M059J (cell line): ENCODE measurements at places on chromosomes 2 and 18. TPM values are rescaled to one million over a fixed set of nuclear protein-coding genes. Genes with fewer than 3 reads are reported as not detected.

GRCh38 chr2:240567137-240567871 lies 980 bp upstream of the RNPEPL1 start:
- DNase-seq, result no peak

DNA sequence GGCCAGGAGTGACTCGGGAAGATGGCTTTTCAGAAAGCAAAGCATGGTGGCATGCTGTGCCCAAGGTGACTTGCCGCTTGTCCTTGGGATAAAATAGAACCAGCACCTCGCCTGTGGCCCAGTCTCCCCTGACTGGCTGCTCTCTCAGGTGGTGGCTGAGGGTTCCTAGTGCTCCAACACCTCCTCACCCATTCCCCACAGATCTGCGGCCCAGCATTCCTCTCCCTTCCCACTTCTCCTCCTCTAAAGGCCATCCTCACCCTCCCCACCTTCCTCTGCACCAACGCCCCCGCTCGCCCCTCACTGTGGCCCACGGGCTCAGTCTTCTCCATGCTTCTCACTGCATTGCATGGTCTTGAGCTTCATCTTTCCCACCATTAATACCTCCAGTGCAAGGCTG lies 132.4 kb downstream of the PXDN start:
- DNase-seq, result no peak

- DNase-seq, result no peak
Measured at GRCh38 chr2:199105826-199106225, 351.9 kb downstream of the SATB2 start.

DNA sequence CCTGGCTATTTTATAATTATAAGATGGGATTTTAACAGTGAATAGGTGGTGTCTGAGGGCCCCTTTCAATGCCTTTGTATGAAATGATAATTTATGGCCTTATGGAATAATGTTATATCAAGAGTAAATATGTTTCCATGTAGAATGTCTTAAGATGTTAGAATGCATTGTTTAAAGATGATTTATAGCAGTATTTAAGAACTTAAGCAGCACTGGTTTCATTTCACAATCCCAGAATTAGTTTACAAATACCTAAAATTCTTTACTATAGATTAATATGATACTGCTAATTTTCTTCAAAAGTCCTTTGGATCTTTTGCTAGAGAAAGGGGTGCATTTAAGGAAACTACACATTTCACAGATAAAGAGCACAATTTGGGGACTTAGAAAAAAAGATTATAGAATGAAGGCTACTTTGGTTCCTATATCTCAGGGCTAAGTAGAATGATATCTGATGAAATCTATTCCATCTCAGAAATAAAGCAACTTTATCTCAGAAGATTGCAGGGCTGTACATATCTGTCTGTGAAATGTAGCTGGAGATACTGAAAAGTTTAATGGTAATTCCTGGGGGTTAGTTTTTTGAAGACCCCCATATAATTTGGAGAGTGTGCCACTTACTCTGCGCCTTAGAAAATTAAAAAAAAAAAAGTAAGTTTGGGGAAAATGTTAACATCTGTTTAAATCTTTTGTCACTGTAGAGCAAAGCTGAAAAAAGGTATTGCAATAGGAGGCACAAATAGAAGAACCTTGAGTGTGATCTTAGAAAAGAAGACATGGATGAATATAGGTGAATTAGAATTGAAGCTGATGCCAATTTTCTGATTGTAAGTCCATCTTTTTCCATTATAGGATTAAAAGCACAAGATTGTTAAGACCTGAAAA lies 123.4 kb downstream of the GULP1 start:
- DNase-seq, result no peak

- DNase-seq, result no peak
Measured at GRCh38 chr2:114754907-114755563, 312.6 kb downstream of the DPP10 start.

DNA sequence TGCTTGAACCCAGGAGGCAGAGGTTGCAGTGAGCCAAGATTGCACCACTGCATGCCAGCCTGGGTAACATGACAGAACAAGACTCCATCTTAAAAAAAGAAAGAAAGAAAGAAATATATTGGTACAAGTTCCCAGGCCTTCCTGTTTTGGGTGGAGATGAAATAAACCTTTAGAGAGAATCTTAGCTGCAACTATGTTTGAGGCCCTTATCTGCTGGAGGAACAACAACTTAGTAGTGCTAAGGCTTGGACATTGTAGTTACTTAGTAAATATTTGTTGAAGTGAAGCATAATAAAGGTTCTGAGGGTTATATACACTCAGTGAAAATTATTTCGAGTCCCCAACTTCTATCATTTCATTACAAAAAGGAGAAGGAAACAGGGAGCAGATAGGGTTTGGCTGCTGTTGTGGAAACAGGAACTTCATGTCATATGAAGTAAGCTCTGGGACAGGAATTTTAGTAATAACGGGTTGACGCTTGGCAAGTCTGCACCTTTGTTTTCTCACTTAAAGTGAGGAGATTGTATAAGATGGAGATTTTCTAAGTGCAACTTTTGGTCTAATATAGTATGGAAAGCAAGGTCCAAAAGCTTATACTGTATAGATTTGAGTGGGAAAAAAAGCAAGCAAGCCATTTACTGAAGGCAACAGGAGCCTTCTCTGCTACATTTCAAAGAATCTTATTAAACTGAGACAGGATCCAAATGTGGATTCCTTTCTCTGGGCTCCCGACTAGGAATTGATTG lies 40.0 kb upstream of the AGPS start:
- DNase-seq, result no peak

- DNase-seq, result no peak
Measured at GRCh38 chr2:71850306-71850801, 297.3 kb downstream of the CYP26B1 start.

- peak; percentile 96 for DNase-seq
Measured at GRCh38 chr18:55509631-55510324, 78.2 kb downstream of the TCF4 start.

DNA sequence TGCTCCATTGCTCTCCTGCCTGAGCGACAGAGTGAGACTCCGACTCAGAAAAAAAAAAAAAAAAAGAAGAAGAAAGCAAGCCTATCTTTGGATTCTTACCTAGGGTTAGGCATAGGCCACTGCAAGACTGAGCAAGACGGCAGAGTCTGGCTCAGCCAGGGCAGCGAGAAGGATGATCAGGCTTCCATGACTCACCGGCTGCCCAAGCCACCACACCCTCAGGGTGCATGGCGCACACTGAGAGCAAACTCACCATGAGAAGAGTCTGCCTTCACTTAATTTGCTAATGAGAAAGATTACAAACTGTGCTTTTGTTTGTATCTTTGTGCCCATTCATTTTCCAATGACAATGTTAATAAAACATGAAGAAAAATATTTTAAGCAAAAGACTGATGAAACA lies 8.2 kb downstream of the FAM110C start:
- peak; percentile 69 for DNase-seq

GRCh38 chr18:50848061-50848551 lies 28.3 kb upstream of the MRO start:
- no peak for DNase-seq

DNA sequence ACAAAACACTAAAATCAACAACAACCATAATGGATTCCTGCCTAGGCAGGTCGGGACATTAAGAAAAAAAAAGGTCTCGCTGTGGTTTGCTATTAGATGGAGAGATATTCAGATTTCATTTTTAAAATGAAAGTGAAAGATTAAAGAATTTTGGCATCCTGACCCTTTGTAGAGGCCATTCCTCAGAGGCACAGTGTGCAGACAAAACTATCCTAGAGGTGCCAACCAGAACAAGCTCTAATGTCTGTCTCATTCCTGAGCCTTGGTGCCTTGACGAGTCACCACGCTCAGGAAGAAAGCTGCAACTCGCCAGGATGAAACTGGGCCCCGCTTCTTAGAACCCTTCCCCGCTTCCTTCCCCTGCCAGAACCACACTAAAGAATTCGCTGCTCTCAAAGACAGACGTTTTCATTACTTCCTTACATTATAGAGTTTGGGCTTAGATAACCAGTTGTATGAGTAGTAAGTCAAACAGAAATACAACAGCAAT lies 156.0 kb downstream of the TGIF1 start:
- DNase-seq, result peak; percentile 74

GRCh38 chr18:199214-199613 lies 40.9 kb downstream of the USP14 start:
- peak; percentile 3 for DNase-seq

GRCh38 chr2:181853696-181854095 lies 37.8 kb upstream of the ITPRID2 start:
- no peak for DNase-seq

DNA sequence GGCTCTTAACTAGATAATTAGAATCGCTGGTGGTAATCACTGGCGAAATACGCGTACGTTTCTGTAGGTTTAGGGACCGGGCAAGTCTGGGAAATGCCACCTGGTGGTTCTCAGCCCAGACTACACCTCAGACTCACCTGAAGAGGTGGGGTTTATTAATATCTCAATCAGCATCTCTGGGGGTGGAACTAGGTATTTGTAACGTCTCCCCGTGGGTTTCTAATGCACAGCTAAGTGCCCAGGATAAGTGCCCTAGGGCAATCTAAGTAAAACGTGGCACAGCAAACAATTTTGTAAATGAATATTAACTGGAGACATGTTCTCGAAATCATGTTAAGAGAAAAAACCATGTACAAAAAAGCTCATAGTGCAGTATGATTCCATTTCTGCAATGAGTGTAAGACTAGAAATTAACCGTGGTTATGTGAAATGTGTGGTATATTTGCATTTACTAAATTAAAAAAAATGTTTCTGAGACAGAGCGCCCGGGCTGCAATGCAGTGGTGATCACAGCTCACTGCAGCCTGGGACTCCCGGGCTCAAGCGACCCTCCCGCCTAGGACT lies 760 bp upstream of the CNOT11 start:
- no peak for DNase-seq

DNA sequence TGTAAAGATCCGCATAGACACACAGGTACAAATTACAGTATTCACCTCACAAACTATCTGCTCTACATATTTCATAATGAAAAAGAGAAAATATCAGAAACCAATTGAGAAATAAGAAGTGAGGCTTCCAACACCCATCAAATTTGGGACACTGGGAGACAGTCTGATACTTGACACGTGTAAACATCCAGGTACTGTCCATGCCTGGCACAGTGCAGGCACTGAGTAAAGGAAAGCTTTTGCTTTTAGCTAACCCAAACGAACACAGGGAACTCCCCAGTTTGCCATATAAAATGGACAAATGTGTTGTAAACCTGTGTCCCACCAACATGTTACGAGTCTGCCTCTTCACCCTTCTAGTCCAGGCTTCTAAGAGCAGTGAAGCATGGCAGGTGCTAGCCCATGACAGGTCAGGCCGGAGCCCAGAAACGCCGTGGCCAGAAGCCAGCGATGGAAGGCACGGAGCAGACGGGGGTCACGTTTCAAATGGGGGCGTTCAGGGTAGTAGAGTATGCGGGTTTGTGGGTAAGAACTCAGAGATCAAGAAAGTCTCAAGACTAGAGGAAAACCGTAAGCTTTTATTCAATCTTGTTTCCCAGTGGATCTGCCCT lies 27.0 kb downstream of the CDH2 start:
- DNase-seq, result no peak

DNA sequence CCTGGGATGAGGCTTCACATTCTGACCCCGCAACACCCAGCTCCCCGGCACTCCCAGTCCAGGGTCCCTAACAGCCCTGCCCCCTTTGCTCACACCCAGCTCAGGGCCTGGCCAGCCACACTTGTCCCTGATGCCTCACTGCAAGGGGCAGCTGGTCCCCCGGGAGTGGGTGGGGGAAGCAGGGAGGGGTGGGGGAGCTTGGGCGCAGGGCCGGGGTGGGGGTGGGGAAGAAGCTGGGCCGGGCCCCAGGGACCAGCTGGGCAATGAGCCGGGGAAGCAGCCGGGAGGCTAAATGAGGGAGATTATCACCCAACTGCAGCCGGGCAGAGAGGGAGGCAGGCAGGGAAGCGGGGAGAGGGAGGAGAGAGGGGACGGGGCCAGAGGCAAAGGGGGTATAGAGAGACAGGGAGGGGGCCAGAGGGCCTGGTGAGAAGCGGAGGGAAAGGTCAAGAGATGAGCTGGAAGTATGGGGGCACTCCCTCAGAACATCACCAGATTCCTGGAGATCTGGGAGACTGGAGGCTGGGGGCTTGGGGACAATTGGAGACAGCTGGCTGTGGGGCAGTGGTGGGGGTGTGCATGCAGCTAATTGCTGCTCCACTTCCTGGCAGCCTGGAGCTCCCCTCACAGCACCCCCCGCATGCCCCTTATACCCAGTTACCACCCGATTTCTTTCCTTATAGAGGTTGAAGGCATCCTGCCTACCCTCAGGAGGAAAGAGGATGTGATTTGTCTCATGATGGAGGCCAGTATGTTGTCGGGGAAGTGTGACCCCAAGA lies 2.5 kb upstream of the ASIC4 start:
- DNase-seq, result no peak

DNA sequence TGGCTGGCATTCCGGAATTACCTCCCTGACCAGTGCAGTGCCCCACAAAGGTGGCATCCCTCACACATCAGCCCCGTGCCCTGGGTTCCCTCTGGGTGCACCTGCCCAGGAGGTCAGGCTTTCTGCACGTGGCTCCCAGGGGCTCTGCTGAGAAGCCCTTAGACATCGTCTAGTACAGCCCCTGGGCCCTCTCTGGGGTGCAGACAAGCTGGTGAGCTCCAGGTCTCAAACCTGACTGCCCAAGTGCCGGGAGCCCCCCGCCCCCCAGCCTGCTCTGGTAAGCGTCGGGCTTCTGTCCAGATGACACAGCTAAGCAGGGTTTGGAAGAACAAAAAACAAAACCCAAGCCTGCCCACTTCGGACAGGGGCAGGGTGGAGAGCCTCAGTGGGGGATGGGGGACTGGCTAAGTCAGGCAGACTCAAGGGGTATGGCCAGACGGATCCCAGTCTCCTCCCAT lies 20.2 kb downstream of the TWIST2 start:
- peak; percentile 52 for DNase-seq

- no peak for DNase-seq
Measured at GRCh38 chr2:162265666-162266459, 22.6 kb upstream of the FAP start.

DNA sequence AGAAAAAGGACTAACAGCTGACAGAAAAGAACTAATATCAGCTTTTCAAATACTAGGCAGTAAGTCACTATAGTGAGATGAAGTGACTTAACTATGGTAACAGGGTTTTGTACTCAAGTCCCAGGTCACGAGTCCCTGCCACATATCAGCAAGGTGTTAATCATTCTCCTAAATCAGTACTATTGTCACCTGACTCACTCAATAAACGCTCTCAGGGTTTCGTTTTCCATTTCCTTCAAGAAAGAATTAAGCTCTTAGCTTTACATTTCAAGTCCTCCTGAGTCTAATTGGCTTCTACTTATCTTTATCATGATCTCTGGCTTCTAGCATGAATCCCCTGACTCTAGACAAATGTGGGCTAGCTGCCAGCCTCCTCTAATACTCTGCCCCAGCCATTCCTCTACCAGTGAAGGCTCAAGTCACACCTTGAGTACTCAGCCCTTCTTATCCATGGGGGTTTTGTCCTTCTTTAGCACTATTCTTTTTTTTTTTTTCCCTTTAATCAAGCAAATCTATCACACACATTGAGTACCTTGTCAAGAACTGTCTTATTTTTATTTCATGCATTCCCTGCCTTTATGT lies 20.0 kb downstream of the BUB1 start:
- no peak for DNase-seq

- DNase-seq, result no peak
Measured at GRCh38 chr18:44180683-44181082, 500.0 kb upstream of the SETBP1 start.

Gene MAL
- 11.3 and 14.7 TPM in 2 replicates for total RNA-seq

Gene POTEI
- total RNA-seq, result 0.02 TPM in 1 of 2 replicates, not detected in the other

Gene SPHKAP
- not detected in 2 replicates for total RNA-seq

Gene OTOS
- not detected in 2 replicates for total RNA-seq
